ENCODE measurements at places on chromosomes 3 and 15.

- DNase-seq = no peak
These were observed 888.3 kb downstream of the PLOD2 start for GRCh38 chr3:145272684-145273083.

GRCh38 chr3:138184994-138185393, 2.1 kb upstream of the ARMC8 start:
- DNase-seq = no peak

- no peak for DNase-seq
These were observed 31.4 kb upstream of the CHRNB4 start for GRCh38 chr15:78672285-78673014.

DNA sequence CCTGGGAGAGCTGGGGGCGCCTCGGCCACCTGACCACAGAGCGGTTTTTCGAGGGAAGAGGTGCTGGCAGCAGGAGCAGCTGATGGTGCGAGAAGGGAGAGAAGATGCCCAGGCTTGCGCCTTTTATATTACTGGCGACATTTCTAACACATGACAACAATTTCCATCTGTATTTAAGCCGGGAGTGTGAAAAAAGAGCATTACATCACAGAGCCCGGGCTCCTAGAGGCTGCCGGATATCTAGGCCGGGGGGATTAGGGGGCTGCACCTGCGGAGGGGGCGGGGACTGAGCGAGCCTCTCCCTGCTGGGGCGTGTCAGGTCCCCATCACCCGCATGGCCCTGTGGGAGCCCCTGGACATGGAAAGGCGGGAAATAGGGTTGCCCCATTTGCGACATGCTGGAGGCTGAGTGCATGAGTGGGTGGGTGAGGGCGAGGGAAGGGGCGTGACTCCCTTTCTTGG, 440.7 kb downstream of the MAGI1 start:
- DNase-seq = no peak

DNA sequence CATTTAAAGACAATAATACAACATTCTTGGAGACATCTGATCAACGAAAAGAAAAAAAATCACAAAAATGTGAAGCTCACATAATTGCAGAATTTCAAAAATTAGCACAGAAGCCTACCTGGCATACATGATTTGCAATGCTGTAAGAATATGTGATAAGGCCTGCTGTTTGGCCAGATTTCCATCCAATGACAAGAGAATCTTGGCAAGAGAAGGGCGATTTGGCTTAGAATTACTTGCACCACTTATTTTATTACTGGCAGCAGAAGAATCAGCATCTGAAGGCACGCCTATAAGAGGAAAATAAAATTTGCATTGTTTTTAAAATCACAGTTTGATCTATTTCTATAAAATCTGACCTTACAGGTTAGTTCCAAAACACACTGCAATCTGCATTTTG, 70.3 kb upstream of the OCA2 start:
- DNase-seq = no peak

GRCh38 chr15:48547286-48547685, 98.2 kb downstream of the FBN1 start:
- DNase-seq = no peak

DNA sequence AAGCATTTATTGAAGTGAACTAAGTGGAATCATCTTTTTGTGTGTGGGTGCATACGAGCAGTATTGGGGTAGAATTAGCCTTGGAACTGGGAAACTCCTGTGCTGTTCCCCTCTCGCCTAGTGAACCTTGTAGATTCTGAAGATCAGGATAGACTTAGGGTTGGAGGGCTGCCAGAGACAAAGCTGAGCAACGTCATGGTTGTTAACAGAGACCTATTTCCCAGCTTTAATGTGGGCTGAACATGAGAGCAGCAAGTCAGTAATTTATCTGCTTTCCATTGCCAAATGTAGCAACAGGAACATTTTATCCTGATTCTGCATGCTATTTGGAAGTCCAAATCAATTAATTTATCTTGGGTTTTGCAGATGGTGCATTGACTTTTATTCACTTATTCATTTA, 246.6 kb downstream of the IL20RB start:
- DNase-seq = no peak

GRCh38 chr15:33161209-33161608, 33.3 kb downstream of the FMN1 start:
- DNase-seq = no peak

Measured in stimulated activated CD4-positive, alpha-beta T cell treated with anti-CD3 and anti-CD28 coated beads, Interleukin-15, amount 100 ng/mL, for 48 hours (primary cell).